Endothelial cell of umbilical vein (primary cell): ENCODE measurements at places on chromosomes 4 and X. TPM values are rescaled to one million over a fixed set of nuclear protein-coding genes. Genes with fewer than 3 reads are reported as not detected.

GRCh38 chr4:18815081-18815778, 793.7 kb upstream of the LCORL start:
- DNase-seq: no peak

DNA sequence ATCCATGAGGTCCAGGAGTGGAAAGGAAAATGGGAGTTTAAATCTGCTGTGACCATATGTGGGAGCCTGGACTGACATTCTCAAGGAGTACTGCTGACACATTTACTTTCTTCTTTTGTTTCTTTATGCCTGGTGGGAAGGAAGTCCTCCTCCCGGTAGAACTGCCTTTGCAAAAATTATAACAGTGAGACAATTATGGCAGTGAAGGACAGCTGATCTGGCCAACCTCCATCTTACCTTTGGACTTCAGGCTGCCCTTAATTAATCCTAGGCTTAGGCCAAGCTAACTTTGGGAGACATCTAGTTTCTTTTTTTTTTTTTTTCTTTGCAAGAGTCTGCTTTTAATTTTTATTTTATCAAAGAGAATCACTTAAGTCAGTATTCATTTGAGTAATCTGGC, 61.3 kb downstream of the SPINK2 start:
- no peak for DNase-seq

The TACC3 gene
- 123 and 135 TPM in 2 replicates for total RNA-seq

The ZCCHC12 gene
- total RNA-seq: 0.18 and 0.29 TPM in 2 replicates

GRCh38 chr4:52573551-52573950, 85.5 kb downstream of the USP46 start:
- DNase-seq: no peak

DNA sequence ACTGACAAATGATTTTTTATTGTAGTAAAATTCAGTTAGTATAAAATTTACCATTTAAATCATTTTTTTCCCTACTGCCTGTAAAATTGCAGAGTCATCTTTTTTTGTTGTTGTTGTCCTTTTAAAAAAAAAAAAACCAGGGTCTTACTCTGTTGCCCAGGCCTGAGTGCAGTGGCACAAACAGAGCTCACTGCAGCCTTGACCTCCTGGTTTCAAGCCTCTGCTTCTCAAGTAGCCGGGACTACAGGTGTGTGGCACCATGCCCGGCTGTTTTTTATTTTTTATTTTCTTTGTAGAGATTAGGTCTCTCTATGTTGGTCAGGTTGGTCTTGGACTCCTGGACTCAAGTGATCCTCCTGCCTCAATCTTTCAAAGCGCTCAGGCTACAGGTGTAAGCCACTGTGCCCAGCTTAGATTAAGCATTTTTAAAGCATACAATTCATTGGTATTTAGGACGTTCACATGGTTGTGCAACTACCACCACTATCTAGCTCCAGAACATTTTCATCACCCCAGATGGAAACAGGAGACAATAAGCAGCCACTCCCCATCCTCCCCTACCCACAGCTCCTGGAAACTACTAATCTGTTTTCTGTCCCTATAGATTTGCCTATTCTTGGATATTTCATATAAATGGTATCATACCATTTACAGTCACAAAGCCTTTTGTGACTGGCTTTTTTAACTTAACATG, 59.7 kb upstream of the PGRMC2 start:
- no peak for DNase-seq

The ATXN3L gene
- not detected in 2 replicates for total RNA-seq
